ENCODE measurements at places on chromosomes 5 and 9. TPM values are rescaled to one million over a fixed set of nuclear protein-coding genes. Genes with fewer than 3 reads are reported as not detected.

The ACOT12 gene
- not detected for total RNA-seq

The SPATA31C1 gene
- total RNA-seq = not detected

The TMEM38B gene
- total RNA-seq = 8.0 TPM

The ADGRD2 gene
- not detected for total RNA-seq

Data from natural killer cell (primary cell).